ENCODE measurements at places on chromosomes 13 and 19.

DNA sequence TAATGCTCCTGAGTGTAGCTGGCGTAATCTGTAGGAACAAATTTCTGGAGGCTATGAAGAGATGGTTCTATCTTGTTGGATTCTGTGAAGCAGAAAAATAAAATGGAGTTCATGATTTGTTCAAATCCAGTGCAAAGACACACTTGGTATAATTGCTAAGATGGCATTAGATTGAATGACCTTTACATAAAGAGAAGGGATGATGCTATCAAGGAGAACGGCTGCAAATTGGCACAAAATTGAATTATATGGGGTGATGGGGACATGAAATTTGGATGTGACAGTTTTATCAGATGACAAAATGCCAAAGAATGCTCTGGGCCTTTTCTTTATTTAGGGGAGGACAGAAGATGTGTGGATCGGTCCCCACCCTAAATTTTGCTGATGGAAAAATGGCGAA lies 4.0 kb downstream of the METTL21C start:
- DNase-seq: no peak

DNA sequence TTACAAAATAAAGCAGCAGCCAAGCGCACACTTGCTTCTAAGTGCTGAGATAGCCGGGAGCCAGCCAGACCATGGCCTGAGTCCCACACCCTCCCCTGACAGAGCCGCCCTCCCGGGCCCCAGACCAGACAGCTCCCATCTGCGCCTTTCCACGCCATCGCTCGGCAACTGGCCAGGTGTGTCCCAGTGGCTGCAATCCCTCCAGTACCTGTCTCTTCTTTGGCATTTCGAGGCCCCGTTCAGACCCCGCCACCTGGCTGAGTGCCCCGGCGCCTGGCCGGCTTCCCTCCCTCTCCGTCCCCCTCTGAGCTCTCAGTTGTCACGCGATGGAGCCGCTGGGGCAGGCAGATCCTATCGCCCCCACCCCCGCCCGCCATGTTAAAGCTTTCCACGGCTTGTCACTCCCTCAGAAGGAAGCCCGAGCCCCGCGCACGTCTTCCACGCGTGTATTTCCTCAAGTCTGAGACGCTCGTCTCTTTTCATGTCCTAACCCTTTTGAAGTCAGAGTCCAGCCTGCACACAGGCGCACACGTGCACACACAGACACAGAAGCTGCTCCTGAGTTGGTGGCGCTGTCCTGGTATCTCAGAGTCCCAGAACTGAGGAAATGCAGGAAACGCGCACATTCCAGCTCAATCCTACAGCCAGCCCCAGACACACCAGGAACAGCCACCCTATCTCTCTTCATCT lies 7.9 kb downstream of the MLLT1 start:
- no peak for DNase-seq

DNA sequence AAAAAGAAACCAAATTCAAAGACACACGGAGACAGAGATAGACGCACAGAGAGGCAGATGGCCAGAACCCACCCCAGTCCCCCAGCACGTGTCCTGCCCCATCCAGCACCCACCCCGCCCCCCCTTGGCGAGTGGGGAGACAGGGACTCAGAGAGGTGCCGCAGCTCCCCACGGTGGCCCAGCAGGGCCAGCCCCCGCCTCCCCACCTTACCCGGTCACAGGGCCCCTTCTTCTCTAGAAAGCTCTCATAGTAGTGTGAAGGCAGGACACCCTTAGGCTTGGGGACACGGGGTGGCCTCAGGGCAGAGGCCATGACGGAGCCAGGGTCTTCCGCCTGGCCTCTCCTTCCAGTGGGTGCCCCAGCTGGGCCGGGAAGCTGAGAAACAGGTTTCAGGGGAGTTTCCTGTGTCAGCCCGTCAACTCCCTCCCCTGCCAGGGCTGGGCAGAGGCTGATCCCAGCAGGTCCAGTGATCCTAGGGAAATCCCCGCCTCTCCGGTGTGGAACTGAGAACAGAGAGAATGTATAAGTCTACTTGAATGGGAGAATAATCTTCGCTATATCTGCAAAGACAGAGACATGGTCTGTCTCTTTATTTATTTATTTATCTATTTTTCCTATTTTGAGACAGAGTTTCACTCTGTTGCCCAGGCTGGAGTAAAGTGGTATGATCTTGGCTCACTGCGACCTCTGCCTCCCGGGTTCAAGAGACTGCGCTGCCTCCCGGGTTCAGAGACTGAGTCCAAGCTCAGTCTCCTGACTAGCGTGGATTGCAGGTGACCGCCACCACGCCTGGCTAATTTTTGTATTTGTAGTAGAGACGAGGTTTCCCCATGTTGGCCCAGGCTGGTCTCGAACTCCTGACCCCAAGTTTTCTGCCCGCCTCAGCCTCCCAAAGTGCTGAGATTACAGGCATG lies at the start of gene STAP2:
Gene STAP2, minus strand, starts transcription at position 387 of the 915 bp plus-strand sequence. Its CDS starts 74 bp downstream, at position 313.
- DNase-seq: peak; percentile 37

DNA sequence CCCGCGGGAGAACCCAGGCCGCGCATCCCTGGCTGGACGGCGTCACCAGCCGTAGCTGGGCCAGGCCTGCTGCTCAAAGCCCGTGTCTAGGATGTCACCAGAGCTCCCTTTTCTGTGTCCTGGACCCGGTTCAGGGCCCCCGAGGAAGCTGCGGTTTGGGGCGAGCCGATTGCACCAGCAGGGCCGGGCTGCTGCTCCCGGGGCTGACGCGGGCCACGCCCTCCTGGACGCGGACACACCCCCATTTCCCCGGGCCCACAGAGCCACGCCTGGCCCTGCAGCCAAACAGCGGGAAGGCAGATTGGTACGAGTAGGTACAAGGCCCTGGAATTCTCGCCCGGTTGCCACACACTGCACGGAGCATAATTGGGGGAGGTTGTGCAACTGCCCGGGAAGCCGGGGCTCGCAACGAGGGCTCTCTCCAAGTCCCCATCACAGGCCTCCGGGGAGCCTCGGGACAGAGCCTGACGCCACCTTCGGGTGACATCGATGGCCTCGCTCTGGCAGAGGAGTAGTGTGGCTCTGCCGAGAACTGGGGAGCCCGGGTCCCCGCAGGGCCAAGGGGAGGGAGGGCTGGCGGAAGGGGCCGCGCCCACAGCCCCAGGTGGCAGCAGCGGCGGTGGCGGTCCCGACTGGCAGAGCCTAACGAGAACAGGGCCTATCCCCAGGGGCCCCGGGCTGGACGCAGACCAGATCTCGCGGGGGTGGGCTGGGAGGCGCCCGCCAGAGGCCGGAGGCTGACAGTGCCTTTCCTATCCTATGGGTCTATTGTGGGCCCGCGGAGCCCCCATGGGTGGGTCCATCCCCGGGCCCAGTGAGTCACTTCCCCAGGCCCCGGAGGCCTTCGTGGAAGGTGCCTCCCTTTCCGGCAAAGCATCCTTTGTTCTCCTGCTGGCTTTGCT lies 23.5 kb downstream of the KCTD15 start:
- DNase-seq: peak; percentile 55

DNA sequence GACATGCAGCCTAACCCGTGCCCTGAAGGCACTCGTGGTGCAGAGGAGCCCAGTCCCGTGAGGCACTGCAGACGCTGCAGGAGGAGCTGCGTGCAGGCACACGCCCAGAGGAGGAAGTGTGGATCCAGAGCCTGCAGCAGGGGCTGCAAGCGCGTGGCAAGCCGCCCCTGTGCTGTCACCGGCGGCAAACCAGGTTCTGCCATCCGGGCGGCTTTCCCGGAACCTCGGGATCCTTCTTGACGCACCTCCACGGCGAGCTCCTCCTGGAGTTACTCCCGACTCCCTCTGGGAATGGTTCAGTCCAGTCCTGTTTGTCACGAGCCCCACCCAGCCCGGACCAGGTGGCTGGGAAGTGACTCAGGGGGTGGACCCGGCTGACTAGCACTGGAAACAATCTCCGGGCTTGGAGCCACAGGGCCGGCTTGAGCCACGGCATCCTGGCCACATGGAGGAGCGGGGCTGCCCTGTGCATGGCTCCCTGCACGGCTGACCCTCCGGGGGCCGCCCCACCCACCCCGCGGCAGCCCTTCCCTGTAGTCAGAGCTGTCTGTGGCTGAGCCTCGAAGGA lies 10.2 kb downstream of the DPP9 start:
- no peak for DNase-seq

- no peak for DNase-seq
Measured at GRCh38 chr13:40578055-40578454, 88.4 kb downstream of the FOXO1 start.

Data from endothelial cell (in vitro differentiated cells).